ENCODE measurements at places on chromosomes 1 and 21.

DNA sequence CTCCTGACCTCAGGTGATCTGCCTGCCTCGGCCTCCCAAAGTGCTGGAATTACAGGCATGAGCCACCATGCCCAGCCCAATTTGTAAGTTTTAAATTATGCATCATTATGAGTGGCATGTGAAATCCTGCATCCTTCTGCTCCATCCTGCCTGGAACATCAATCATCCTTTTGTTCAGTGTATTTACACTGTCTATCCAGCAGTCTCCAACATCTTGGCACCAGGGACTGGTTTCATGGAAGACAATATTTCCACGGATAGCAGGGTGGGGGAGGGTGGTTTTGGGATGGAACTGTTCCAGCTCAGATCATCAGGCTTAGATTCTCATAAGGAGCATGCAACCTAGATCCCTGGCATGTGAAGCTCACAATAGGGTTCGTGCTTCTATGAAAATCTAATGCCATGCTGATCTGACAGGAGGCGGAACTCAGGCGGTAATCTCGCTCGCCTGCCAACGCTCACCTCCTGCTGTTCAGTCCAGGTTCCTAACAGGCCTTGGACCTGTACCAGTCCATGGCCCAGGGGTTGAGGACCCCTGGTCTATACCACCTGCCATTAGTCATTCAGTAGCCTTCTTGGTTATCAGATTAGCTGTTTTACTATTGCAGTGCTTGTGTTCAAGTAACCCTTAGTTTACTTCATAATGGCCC, 22.2 kb upstream of the TCEA3 start:
- no peak for DNase-seq

GRCh38 chr1:226610671-226611070, 62.1 kb downstream of the STUM start:
- no peak for DNase-seq

DNA sequence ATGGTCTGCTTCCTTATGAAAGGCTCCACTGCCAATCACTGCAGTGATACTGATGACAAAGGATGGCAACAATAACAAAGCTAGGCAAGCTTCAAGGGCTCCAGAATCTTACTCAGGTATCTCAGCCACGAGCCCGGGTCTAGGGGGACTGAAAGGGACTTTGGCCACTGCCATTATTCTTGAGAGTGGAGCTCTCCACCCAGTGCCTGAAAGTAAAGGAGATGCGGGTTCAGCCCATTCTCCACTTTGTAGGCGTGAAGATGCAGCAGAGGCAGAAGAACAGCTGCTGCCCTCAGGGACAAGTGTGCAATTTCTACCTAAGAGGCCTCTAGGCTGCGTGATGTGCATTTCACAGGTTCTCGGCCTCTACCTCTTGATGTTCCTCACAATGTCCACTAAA, 31.4 kb upstream of the SLAMF9 start:
- peak; percentile 7 for DNase-seq

GRCh38 chr1:200115532-200115931, 88.0 kb downstream of the NR5A2 start:
- no peak for DNase-seq

- no peak for DNase-seq
Observed at GRCh38 chr1:152448095-152448494, 34.0 kb upstream of the CRNN start.

DNA sequence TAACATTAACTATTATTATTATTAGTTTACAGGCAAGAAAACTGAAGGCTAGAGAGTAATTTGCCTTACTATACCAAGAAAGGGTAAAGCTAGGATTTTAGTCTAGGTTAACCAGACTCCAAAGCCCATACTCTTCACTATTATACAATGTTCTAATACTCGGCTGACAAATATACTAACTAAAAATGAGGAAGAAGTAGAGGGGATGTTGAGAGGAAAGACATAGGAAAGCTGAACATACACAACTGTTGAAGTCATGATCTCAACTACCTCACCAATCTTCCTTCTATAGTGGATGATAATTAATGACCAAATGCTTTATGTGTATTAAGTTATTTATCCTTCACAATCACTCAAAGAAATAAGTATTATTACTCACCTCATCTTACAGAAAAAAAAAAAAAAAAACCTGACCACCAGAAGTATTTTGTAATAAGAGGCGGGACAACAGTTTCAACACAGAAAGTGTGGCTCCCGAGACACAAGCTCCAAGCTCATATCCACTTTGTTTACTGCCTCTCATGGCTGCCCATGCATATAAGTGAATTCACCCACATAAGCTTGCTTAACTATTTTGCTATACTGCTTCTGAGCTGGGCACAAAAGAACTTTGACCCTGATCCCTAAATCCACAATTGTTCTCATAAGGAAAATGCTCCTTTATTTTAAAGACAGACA, 78.0 kb downstream of the USP1 start:
- DNase-seq = no peak

DNA sequence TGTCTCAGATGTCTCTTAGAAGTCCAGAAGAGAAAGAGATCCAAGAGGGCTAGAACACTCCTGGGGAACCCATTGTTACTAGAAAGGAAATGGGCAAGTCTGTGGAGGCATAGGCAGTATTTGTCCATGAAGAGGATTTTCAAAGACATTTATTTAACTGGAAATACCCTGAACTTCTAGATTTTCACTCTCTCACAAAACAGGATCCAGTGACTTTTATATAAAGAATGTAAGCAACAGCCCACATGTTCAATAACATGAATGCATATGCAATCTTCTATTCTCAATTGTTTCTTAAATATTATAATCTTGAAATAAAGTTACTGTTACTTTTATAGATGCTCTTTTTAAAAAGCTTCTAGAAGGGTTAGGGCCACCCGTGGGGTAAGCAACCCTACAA, 53.4 kb downstream of the TBX15 start:
- no peak for DNase-seq

DNA sequence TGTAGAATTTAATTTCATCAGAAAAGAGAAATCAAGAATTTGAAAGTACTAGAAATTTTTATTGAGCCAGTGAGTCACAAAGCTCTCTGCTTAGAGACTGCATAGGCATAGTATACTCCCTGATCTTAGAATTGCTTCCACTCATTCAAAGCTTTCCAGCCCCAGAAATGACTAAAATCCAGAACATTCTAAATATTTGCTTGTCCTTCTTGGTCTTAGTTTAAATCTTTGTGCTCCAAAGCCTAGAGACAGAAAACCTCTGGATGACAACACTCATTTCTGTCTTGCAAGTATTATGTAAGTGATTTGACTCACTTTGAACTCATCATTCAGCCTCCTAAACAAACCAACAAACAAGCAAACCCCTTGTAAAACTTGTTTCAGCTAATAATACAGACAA, 74.2 kb downstream of the PTPRC start:
- DNase-seq = no peak

GRCh38 chr1:53448241-53448841, 10.9 kb upstream of the DMRTB1 start:
- no peak for DNase-seq

DNA sequence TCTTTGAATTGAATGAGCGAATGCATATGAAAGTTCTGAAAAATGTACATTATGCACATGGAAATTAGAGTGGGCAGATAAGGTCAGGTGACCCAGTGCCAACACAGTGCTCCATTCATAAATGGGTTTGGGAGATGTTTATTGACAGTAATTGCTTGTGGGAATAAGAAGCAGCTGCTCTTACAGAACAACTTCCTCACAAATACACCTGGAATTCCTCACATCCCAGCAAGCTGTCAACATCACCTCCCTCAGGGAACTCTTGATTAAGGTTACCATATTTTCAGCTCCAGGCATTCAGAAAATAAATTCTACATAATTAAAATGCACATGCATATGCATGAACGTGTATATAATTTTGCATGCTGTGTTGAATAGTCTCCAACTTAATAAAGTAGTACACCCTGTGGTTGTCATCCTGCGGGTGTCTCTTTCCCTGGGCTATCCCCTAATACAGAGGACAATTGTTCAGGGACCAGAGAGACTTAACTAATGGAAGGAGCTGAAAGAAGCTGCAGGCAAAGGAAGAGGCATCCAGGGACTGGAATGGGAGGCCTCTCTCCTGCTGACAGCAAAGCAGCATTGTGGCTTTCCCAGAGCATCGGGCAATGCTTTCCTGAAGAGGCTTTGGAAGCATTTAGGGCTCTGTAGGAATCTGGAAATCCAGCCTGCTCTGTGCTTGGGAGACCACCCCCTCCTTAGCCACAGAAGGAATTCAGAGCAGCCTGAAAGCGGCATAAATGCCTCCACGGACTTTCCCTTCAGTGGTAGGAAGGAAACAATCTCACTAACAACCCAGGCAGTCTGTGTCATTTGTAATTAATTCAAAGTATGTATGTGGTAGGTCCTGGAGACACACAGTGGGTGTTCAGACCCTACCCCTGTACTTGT, 55.2 kb upstream of the GNG12 start:
- no peak for DNase-seq

DNA sequence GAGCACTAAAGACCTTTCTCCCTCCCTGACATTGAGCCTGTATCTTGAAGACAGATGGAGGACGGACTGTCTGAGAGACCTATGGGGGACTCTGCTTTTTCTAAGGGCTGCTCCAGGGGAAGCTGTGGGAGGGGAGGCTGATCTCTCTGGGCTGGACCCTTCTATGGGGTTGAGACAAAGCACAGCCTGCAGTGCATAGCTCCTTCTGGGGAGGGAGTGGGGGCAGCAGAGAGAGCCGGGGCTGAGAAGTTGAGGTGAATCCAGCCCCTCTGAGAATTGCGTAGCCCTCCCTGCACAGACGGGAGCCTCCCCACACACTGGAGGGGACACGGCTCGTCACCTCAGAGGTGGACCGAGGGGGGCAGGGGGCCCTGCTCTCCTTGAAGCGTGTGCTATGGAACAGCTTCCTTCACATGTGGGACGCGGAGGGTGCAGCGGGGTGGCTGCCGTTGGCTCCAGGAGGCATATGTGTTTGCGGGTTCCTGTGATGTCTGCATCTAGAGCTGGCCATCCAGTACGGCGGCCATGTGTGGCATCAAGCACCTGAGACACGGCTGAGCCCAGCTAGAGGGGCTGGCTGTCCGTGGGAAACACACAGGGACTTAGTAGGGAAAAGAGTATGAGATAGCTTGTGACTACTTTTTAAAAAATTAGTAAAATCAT, 299.1 kb downstream of the CAMTA1 start:
- DNase-seq = peak; percentile 20

DNA sequence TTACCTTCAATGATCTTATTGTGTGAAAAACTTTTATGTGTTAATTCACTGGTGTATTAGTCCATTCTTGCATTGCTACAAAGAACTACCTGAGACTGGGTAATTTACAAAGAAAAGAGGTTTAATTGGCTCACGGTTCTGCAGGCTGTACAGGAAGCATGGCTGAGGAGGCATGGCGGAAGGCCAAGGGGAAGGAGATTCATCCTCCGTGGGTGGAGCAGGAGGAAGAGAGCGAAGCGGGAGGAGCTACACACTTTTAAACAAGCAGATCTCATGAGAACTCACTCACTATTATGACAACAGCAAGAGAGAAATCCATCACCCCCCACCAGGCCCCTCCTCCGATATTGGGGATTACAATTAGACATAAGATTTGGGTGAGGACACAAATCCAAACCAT, 44.2 kb upstream of the RGS7 start:
- no peak for DNase-seq

GRCh38 chr1:36743286-36744005, 260.7 kb upstream of the CSF3R start:
- DNase-seq = no peak

Measured in WERI-Rb-1 (cell line).